ENCODE measurements at places on chromosomes 1 and 21. TPM values are rescaled to one million over a fixed set of nuclear protein-coding genes. Genes with fewer than 3 reads are reported as not detected.

SH2D2A gene
- total RNA-seq = 0.93 TPM

CGN gene
- total RNA-seq = 0.76 TPM

NHLH1 gene
- total RNA-seq = 0.09 TPM

- DNase-seq = peak; percentile 64
Observed at GRCh38 chr1:90707363-90707710, 9.8 kb downstream of the BARHL2 start.

DNA sequence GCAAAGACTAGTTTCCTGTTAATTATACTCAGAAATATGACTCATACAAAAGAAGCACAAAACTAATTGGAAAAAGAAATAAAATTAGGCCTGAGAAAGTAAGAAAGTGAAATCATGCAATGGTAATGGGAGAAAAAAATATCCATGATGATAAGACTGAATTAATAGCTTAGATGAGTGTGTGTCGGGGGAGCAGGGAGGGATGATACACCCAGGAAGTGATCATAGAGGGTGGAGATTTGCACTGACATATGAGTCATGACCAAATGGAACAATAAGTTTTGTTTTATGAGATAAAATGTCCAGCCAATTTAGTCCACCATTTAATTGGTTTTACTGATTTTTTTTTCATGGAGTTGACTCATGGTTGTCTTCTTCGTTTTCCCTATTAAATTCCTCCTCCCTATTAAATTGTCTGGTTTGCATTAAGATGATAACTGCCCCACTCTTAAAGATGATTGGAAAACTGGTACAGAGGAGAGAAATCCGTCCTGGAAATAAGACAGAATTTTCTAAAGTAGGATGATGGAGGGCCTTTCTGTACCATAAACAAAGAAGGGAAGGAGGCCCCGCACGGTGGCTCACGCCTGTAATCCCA is 111.7 kb upstream of the KCNJ6 start:
- no peak for DNase-seq

PRKAB2 gene
- total RNA-seq = 23.1 TPM

DNA sequence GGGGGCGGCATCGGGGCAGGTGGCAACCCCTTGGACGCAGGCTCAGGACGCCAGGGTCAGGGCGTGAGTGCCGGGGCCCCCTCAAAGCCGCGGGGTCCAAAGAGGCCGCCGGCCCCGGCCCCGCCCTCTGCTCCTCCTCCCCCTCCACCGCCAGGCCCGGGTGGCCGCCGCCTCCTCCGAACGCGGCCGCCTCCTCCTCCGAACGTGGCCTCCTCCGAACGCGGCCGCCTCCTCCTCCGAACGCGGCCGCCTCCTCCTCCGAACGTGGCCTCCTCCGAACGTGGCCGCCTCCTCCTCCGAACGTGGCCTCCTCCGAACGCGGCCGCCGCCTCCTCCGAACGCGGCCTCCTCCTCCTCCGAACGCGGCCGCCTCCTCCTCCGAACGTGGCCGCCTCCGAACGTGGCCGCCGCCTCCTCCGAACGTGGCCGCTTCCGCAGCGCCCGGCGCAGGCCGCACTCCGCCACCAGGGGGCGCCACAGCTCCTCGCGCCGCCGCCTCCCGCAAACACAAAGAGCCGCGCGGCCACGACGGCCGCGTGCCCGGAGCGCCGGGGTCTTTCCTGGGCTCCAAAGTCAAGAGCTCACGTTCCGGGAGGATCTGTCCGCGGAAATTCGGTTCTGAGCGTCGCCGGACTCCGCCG is 19.3 kb upstream of the SAMD11 start:
- peak; percentile 95 for DNase-seq

- DNase-seq = no peak
Observed at GRCh38 chr1:18041102-18041501, 66.5 kb upstream of the IGSF21 start.

DNA sequence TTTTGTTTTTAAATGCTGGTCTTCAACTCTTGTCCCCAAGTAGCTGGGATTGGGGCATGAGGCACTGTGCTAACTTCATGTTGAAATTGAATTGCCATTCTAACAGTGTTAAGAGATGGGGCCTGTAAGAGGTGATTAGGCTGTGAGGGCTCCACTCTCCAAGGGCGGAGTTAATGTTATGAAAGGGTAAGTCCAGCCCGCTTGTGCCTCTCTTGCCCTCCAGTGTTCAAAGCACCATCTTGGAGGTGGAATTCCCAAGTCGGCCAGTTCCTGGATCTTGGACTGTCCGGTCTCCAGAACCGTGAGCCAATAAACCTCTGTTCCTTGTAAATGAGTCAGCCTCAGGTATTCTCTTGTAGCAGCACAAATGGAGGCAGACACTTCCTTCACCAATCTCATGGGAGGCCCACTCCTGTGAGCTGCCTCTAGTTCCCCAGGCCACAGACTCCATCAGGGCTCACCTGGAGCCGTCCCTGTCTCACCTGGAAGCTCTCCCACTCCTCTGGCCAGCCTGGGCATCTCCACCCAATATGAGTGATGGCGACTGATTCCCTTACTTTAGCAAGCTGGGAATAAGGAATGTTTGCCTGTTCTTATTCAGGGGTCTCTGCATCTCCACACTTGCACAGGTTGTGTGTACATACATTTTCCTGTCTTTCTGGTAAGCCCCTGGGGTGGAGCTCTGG is 15.5 kb downstream of the IBA57 start:
- DNase-seq = no peak
